ENCODE measurements at places on chromosomes 2 and 18.

DNA sequence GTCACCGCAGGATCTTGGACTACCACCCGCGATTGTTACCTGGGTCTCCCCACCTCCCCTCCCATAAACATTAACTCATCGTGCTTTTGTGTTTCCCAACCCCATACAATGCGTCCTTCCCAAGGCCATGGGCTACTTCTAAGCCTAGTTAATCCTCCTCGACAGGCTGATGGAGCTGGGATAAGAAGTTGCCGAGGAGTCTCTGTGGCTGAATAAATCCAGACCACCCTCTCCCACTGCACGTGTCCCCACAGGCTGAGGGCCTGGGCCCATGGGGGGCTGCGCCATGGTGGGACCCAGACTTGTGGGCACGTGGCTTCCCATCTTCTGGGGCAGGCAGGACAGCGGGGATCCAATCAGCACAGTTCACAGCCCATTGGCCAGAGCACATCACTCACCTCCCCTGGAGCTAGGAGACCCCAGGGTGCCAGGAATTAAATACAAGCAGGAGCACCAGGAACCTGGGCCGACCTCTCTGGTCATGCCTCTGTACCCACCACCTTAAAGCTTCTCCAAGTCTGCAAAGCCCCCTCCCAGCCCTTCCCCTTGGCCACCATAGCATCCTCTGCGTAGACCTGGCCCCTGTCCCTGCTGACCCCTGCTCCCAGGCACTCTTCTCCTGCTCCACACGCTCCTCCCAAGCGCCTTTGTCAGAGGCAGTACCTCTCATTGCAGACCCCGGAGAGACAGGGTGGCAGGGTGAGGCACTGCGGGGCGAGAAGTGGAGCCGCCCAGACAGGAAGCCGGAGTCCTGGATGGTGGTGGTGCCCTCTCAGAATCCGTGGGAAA, 51.0 kb upstream of the ID2 start:
- DNase-seq: no peak

- no peak for DNase-seq
These were observed 86.8 kb upstream of the SPHKAP start for GRCh38 chr2:228268301-228268700.

GRCh38 chr2:42959234-42960001, 167.0 kb upstream of the HAAO start:
- no peak for DNase-seq

GRCh38 chr18:68219274-68219673, 495.6 kb downstream of the TMX3 start:
- DNase-seq: no peak

DNA sequence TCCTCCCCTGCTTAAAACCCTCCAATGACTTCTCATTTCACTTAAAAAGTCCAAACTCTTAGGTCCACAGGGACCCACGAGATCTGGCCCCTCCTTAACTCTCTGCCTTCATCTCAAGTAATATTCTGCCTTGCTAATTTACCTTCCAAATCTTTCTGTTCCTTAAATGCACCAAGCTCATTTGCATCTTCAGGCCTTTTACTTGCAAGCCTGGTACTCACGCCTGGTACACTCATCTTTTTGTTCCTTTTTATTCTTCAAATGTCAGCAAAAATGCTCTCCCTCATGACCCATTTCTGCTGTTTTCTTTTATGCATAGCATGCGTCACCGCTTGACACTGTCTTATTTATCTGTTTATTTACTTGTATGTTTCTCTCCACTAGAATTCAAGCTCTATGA, 2.7 kb upstream of the WIPF1 start:
- DNase-seq: no peak

DNA sequence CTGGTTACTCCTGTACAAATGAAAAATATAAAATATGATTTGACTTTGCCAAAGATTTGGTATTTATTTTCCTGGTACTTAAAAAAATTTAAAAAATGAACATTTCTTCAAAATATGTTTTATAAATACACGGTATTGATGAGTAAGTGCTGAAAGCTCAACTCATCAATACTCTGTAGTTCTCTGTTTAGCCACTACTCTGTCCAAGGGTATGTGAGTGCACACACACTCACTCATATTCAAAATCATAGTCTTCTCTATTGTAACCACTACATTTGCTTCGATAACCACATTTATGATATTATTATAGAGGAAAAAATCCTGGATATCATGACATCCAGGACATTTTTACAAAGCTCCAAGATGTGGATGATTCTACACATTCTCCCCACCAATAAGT, 40.1 kb upstream of the GALNT5 start:
- no peak for DNase-seq

GRCh38 chr2:99338029-99338585, 918 bp downstream of the EIF5B start:
- DNase-seq: no peak

DNA sequence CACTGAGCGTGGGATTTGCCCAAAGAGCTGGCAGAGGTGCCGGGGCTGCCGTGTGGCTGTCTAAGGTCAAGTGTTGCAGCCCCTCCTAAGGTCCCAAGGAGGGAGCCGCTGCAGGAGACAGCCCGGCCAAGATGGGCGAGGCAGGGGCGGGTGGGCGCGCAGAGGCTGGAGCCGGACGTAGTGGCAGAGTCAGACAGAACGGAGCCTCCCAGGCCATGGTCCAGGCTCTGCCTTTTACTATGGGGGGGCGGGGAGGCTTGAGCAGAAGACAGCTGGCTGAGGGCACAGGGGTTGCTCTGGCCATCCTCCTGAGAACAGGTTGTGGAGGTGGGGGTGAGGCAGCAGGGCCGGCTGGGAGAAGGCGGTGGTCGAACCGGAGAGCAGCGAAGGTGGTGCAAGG, 27.5 kb upstream of the PRLH start:
- no peak for DNase-seq

GRCh38 chr18:23990474-23991410, 23.8 kb upstream of the TTC39C start:
- DNase-seq: no peak

GRCh38 chr2:113920996-113921395, 31.1 kb downstream of the ACTR3 start:
- no peak for DNase-seq

GRCh38 chr2:27871802-27872201, 18.4 kb downstream of the RBKS start:
- DNase-seq: no peak

GRCh38 chr2:172052000-172052983, 33.0 kb upstream of the DLX1 start:
- DNase-seq: no peak

DNA sequence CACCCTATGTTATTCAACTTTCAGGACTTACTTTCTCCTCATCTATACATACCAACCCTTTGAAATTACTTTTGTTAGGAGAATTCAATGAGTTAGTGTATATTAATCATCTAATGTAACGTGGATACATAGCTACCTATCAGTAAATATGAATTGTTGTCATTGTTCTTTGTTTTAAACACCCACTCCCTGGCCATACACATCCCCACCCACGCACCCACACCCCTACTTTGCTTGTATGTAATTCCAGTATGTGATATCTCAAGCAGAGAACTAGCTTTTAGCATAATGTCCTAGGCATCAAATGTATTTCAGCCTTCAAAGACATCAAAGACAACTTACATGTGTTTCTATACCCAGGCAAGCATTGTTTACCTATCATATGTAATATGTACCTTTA, 129.2 kb downstream of the MAP4K4 start:
- DNase-seq: no peak

DNA sequence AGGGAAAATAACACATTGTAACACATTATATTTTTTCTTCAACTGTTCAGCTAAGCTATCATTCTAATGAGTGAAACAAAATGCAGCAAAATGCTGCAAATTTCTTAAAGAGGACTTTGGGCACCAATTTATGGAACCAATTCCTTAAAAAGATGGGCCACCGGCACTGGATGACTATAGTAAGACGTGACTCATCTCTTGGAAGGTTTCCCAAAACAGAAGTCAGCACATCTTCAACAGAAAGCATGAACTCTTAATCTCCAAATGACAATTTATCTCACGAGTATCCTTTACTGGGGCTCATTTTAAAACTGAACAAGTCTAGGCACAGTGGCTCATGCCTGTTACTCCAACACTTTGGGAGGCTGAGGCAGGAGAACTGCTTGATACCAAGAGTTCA, 213.4 kb downstream of the CDH20 start:
- DNase-seq: no peak

DNA sequence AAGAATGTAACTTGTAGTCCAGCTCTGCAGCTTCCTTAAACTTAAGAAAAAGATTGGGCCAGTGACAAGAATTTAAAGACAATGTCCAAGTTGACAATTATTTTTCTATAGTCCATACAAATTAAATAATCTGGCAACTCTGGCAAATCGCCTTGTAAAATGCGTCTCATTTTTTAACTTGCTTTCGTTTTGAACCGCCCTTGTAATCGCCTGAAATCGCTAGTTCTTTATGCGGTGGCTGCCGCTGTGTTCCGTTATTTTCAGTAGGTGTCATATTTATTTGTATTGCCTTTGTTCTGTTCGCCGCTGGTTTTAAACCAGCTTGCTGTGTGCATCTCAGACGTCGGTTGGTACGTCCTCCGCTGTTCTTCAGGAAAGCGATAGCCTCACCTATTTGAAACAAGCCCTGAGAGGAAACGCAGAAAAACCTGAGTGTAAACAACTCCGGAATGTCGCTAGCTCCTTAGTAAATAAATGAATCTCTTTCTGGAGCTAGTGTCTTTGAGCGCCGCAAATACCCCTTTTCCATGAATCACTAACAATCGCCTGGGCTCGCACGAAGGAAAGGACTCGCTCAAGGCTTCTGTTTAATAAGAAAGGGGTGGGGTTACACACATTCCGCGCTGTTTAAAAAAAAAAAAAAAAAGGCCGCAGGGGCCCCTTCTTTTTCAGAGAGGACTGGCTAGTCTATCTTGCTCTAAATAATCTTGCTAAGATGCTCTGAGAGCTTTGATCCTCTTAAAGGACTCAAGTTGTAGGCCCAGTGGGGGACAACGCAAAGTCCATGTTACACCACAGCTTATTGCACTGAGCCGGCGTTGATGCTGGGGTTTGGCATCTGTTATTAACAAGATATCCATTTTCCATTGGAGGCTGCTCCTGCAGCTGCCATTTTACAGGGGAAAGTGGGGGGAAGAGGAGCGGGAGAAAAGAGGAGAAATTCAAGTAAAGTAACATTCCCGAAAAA, 3.0 kb downstream of the HOXD8 start:
- no peak for DNase-seq

- peak; percentile 9 for DNase-seq
These were observed 363.5 kb upstream of the TNP1 start for GRCh38 chr2:217223222-217223930.

DNA sequence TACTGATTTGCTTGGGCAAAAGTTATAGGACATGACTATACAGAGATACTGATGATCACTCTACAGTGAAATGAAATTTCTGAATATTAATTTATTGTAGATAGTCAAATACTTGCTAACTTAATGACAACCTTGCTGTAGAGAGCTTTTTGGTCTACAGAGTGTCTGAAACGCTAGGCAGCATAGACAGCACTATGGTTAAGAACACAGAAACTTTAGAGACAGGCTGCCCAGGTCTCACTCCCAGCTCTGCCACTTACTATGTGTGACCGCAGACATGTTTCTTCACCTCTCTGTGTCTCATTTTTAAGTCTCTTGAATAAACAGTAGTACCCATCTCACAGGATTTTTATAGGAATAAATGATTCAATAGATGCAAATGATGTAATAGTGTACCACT, 247.0 kb downstream of the TCF4 start:
- DNase-seq: no peak

- no peak for DNase-seq
These were observed 10.1 kb downstream of the BCL2 start for GRCh38 chr18:63309422-63309821.
